ENCODE measurements at places on chromosomes 6 and 20.

DNA sequence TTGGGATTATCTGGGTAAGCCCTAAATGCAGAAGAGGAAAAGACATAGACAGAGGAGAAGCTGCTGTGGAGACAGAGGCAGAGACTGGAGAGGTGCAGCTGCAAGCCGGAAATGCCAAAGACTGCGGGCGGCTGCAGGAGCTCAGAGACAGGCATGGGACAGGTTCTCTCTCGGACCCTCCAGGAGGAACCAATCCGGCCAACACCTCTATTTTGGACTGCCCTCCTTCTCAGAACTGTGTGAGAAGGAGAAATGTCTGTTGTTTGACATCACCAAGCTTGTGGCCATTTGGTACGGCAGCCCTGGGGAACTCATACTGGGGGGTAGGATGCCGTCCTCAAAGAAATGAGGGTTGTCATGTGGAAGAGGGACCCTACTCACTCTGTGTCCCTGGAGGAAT, 95.0 kb downstream of the DHX35 start:
- no peak for DNase-seq

DNA sequence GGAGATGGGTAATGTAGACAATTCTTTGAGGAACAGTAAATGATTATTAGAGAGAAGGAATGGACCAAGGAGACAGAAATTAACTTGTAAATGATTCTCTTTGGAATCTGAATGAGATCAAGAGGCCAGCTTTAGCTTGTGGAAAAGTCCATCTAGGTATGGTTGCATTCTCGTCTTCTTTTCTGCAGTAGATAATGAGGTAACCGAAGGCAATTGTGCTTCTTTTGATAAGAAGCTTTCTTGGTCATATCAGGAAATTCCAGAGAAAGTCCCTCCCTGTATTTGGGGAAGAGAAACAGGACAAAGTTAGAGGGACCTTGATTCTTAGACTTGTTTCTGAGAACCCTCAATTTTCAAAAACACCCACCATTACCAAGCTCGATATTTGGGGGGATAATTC, 109.1 kb upstream of the PRSS16 start:
- DNase-seq = no peak

- DNase-seq = peak; percentile 24
Observed at GRCh38 chr20:59135093-59135492, 28.5 kb upstream of the ZNF831 start.

DNA sequence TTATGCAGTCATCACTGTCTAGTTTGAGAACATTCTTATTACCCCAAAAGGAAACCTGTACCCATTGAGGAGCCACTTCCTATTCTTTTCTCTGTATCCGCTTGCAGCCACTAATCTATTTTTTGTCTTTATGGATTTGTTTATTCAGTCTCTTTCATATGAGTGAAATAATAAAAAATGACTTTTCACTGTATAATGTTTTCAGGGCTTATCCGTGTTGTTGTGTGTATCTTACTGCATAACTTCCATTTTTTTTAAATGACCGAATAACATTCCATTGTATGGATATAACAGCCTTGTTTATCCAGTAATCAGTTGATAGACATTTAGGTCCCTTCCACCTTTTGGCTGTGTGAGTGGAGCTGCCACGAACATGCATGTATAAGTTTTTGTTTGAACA, 86.6 kb downstream of the ZFAND3 start:
- DNase-seq = no peak

GRCh38 chr6:31779908-31780307, 2.8 kb upstream of the VWA7 start:
- no peak for DNase-seq

DNA sequence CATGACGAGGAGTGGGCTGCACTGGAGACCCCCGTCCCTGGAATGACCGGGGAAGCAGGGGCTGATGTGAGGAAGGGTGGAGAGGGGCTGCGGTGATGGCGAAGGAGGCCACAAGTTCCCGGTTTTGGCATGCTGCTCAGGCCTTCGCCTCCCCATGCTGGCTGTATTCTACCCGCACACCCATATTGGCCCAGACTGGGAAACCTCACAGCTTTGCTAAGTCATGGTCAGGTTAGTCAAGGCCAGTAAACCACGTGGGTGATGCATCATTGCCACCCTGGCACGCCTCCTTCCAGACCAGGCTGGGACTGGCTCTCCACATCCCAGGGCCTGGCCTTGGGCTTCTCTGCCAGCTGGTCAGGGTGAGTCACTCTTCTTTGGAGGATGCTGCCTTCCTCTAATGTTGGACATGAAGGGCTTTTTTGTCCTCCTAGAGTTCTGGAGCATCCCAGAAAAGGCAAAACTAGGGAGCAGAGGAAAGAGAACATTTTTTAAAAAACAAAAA, 53.8 kb downstream of the PCNA start:
- DNase-seq = peak; percentile 97

DNA sequence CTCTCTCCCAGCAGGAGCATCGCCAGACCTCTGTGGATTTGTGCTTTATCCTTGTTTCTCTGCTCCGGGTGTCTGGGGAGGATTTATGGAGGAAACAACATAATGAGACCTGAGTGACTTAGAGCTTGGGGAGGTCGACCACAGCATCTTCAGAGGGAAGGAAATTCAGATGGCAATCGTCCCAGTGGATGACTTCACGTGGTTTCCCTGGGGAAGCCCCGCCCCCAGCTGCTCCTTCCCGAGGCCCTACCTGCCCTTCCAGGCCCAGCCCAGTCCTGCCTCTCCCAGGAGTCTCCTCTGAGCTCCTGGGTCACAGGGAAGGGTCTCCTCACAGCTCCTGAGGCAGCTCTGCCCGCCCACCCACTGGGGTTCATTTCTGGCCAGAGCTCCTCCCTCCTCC, 430.3 kb upstream of the SULF2 start:
- no peak for DNase-seq

DNA sequence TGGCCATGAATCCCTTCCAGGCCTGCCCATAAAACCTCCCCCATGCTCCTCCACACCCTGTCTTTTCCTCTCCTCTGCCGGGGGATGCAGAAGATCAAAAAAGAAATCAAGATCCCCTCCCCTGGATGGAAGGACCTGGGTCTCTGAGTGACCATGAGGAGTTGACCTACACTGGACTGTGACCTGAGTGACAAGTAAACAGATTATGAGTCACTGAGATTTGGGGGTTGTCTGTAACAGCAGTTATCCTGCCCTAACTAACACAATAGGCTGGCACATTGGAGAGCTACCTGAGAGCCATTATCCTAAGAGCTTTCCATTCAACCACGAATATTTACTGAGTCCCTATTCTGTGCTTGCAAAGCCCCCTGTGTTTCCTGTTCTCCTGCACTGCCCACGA, 28.4 kb upstream of the SIRPA start:
- no peak for DNase-seq

DNA sequence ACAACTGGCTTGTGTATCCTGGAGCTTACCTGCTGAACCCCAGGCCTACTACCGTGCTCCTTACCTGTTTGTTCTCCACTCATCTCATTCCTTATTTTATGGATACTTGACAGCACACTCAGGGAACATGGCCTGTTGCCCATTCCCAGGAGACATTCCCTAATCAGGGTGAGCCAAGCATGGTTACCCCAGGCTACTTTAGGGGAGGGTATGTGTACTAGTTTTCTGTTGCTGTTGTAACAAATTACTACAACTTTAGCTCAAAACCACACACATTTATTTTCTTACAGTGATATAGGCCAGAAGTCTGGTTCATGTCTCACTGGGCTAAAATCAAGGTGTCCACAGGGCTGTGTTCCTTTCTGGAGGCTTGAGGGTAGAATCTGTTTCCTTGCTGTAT, 15.0 kb upstream of the TRAM2 start:
- DNase-seq = no peak

GRCh38 chr6:135906542-135906941, 55.0 kb downstream of the PDE7B start:
- no peak for DNase-seq

GRCh38 chr20:59933849-59934585, 580 bp upstream of the SYCP2 start:
- DNase-seq = no peak

- DNase-seq = no peak
Observed at GRCh38 chr20:36591281-36591680, 14.3 kb upstream of the RAB5IF start.

DNA sequence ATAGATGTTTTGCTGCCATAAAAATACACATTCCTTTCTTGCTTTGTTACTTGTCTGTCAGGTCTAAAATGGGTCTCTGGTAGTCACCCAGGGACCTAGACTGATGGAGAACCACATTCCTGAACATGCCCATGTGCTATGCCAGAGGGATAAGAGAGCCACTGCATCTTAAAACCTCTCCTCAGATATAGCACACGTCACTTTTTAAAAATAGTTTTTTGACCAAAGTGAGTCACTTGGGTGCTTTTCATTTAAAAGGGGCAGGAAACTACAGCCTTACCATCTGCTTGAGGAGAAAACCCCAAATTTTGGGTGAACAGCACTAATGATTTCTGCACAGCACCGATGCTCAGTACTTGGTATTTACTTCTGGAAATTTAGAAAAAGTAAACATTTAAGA, 197.8 kb downstream of the OGFRL1 start:
- DNase-seq = no peak

- no peak for DNase-seq
Observed at GRCh38 chr20:6116758-6117157, 6.1 kb downstream of the FERMT1 start.

DNA sequence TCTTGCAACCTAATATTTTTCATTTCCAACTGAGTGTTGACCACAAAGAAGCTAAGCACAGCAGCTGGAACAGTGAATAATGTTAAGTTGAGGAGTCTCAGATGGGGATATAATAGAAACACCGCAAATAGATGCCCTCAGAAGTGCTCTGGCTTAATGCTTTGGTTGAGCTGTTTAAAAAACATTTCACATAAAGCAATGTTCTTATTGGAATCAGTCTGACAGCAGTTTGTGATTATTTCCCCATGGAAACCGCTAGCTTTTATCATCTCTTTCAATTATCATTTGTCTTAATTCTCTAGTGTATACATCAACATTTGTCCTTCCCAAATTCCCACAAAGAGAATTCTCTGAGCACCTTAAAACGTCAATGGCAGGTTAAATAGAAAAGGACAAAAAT, 30.8 kb downstream of the METTL24 start:
- DNase-seq = no peak

- DNase-seq = peak; percentile 5
Observed at GRCh38 chr20:63025534-63026331, 19.0 kb upstream of the BHLHE23 start.

DNA sequence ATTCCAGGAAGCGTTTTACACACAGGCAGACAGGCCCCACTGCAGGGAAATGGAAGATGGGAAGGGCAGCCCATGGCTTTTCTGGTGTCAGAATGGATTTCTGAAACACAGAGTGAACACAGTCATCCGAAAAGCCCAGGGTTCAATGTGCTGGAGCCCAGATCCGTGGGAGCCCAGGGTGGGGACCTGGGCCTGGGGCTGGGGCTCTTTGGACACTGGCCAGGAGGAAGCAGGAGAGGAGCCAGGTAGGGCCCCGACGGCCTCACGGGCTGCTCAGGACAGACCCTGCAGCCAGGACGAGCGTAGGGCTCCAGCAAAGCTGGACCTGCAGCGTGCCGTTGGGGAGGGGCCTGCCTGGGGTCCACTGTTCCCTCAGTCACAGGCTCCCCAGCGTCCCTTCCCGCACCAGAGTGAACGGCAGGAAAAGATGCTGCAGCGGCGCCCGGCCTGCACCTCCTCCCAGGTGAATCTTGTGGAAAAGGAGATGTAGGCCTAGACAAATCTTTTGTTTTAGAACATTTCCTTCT, 24.3 kb upstream of the LSM14B start:
- DNase-seq = no peak

DNA sequence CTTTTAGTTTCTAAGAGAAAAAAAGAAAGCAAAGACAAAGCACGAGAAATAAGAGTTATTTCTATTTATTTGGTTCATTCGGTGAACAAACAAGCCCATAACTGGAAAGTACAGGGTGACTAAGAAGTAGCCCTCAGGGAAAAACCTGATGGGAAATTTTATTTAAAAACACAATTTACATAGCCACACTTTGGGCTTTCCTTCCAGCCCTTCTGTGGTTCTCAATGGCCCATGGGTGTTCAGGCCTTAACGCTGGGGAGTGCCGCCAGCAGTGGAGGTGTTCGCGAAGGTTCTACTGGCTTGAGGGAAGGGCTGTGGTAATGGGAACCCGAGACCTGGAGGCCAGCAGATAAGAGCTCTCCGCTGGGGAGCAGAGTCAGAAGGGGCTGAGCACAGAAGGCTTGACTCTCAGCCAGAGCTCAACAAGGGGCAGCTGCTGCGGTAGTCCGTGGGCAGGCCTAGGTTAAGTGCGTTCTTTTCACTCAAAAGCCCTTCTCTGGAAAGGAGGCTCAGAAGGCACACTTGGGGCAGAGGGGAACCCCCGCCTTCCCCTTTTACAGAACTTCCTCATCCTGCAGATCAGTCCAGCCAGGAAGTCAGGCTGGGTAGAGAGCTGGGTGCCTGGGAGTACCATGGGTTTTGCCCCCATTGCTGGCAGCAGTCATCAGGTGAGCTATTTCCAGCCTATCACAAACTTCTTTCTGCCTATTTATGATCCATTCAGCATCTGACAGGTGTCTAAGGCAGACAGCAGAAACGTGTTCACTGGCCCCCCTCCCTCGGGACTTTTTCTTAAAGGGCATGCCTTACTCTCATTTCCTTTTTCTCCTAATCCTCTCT, 8.8 kb upstream of the CD83 start:
- DNase-seq = no peak

GRCh38 chr6:134880487-134881190, 69.3 kb downstream of the ALDH8A1 start:
- DNase-seq = no peak
